Ovary (tissue), 10 donors: ENCODE measurements at places on chromosomes 5 and 9. TPM values are rescaled to one million over a fixed set of nuclear protein-coding genes. Genes with fewer than 3 reads are reported as not detected.

Gene C1QTNF3
- 3.0 TPM for total RNA-seq

Gene PRRX2
- total RNA-seq = 1.8 TPM

Gene TNFSF15
- total RNA-seq = 0.12 TPM

Gene NFIL3
- total RNA-seq = 81.9 TPM

Gene DCAF10
- 25.9 TPM for total RNA-seq

Gene NRARP
- total RNA-seq = 5.6 TPM

Gene PCDHA2
- 1.3 TPM for total RNA-seq

Gene PCDHA11
- 0.57 TPM for total RNA-seq

- H3K4me3 ChIP-seq = no peak overlapping the region
- H3K36me3 ChIP-seq = no peaks in the 10 kb centered on the region
- no peak for DNase-seq
- no peak overlapping the region for H3K27ac ChIP-seq
- H3K4me1 ChIP-seq = no peaks in the 10 kb centered on the region
These were observed 389.6 kb downstream of the YTHDC2 start for GRCh38 chr5:113902917-113903660.

DNA sequence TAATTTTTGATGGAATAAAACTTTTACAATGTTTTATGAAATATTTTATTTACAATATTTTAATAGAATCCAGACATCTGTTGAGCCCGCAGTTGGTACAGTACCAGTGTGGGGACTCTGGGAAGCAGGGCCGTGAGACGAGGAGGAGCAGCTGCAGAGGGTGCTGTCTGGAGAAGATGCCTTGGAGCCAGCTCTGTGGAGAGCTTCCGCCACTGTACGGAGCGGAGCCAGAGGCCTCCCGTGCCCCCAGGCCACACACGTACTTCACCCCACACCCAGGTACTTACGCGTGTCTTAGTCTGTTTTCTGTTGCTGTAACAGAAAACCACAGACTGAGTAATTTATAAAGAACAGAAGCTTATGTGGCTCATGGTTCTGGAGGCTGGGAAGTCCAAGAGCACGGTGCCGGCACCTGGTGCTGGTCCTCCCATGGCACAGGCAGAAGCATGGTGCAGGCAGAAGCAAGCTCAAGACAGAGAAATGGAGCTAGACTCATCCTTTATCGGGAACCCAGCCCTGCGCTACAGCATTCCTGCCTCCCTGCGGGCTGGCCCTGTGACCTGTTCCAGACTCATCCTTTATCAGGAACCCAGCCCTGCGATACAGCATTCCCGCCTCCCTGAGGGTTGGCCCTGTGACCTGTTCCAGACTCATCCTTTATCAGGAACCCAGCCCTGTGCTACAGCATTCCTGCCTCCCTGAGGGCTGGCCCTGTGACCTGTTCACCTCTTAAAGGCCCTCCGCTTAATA, 23.3 kb downstream of the CEP72 start:
- H3K27me3 ChIP-seq = no peaks in the 10 kb centered on the region
- H3K4me3 ChIP-seq = no peak overlapping the region
- peak; percentile 19 for DNase-seq
- H3K27ac ChIP-seq = no peak overlapping the region
- H3K4me1 ChIP-seq = no peaks in the 10 kb centered on the region
- no peaks in the 10 kb centered on the region for H3K36me3 ChIP-seq

- H3K36me3 ChIP-seq = no peaks in the 10 kb centered on the region
- no peaks in the 10 kb centered on the region for H3K4me1 ChIP-seq
- no peak overlapping the region for H3K27ac ChIP-seq
- no peak for DNase-seq
- no peak overlapping the region for H3K4me3 ChIP-seq
- no peaks in the 10 kb centered on the region for H3K27me3 ChIP-seq
These were observed 177.3 kb upstream of the FST start for GRCh38 chr5:53303105-53303504.

- no peaks in the 10 kb centered on the region for H3K4me1 ChIP-seq
- H3K27me3 ChIP-seq = no peaks in the 10 kb centered on the region
- no peaks in the 10 kb centered on the region for H3K36me3 ChIP-seq
- H3K27ac ChIP-seq = no peak overlapping the region
These were observed 98.3 kb upstream of the BOD1 start for GRCh38 chr5:173714551-173715428.

DNA sequence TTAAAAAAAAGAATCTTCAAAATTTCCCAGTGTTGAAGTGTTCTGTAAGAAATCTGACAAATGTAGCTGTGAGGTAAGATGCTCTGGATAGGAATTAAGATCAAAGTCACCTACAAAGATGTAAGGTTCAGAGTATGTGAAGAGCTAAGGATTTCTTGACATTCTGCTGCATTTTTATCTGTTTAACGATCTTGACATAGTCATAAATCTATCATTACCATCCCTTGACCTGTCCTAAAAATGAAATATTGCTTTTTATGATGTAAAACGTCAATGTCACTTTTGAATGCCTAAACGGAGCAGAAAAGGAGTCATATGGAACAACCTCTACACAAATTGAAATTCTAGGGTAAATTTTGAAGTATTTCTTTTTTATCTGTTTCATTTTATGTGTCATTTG, 939.3 kb downstream of the CDH18 start:
- DNase-seq = no peak
- no peaks in the 10 kb centered on the region for H3K4me1 ChIP-seq
- H3K4me3 ChIP-seq = no peak overlapping the region
- no peak overlapping the region for H3K27ac ChIP-seq
- no peaks in the 10 kb centered on the region for H3K36me3 ChIP-seq

GRCh38 chr5:6176102-6176693, 202.1 kb downstream of the MED10 start:
- no peak overlapping the region for H3K4me3 ChIP-seq
- no peaks in the 10 kb centered on the region for H3K27me3 ChIP-seq
- no peaks in the 10 kb centered on the region for H3K4me1 ChIP-seq
- no peak for DNase-seq
- no peak overlapping the region for H3K27ac ChIP-seq

- peaks cover 1% of the 10 kb centered on the region for H3K4me1 ChIP-seq
- H3K36me3 ChIP-seq = no peaks in the 10 kb centered on the region
- no peaks in the 10 kb centered on the region for H3K27me3 ChIP-seq
- no peak overlapping the region for H3K27ac ChIP-seq
These were observed 41.1 kb upstream of the PLPP6 start for GRCh38 chr9:4620881-4621555.

GRCh38 chr5:82167372-82167935, 110.7 kb downstream of the RPS23 start:
- no peaks in the 10 kb centered on the region for H3K27me3 ChIP-seq
- no peak for DNase-seq
- H3K4me1 ChIP-seq = peaks cover 4% of the 10 kb centered on the region
- H3K27ac ChIP-seq = no peak overlapping the region

GRCh38 chr9:83367326-83367725, 170.9 kb downstream of the FRMD3 start:
- H3K36me3 ChIP-seq = no peaks in the 10 kb centered on the region
- H3K4me1 ChIP-seq = peaks cover 2% of the 10 kb centered on the region
- no peak for DNase-seq
- H3K4me3 ChIP-seq = no peak overlapping the region

DNA sequence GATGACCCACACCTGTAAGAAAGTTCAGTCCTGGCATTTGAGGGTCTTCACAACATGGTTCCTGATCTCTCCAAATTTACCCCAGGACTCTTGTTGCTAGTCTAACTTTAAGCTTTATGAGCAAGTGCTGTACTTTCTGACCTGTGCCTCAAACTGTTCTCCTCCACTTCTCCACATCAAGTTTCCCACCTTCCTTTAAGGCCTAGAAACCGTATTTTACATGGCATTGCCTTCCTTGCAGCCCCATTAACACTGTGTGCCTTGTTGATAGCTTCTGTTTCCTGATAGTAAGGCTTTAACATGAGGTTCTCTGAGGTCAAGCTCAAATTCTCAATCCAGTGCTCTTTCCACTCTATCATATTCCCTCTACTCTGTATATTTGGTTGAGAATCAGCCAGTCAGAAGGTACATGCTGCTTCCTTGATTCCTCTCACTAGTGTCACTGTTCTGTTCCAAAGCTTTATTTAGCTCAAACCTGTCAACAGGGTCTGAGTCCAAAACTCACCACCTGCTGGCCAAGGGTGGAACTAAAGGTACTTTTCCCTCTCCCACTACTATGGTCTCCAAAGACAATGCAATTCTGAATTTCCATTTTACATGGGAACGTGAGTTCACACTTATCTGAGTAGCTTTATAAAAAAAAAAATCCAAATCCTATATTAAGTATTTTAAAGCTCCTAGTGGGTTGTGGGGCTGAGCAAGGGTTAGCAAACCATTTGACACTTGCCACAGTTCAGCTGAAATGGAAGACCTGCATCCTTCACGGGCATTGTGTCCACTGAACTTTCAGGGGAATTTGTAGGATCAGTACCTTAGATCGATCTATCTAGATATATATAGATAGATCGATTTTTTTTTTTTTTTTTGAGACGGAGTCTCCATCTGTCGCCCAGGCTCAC, 21.1 kb downstream of the VCP start:
- H3K27ac ChIP-seq = no peak overlapping the region
- no peaks in the 10 kb centered on the region for H3K4me1 ChIP-seq
- H3K27me3 ChIP-seq = no peaks in the 10 kb centered on the region
- H3K4me3 ChIP-seq = no peak overlapping the region
